ENCODE measurements at places on chromosomes 6 and 20.
A peak's percentile ranks its signal among the peaks of the same experiment; 100 is the strongest.

DNA sequence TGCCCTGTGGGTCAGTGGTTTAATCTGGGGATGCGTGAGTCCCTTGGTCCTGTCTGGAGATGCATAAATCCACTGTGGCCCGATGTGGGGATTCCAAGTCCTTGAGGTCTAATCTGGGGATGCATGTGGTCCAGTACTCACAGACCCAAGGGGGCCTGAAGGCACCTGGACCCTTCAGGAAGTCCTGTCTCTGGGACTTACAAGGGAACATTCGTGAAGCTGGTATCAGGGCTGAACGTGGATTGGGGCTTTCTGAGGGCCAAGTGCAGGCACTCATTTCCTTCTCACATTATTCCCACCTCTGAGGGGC lies 25.2 kb upstream of the GTSF1L start:
- no peak for DNase-seq

DNA sequence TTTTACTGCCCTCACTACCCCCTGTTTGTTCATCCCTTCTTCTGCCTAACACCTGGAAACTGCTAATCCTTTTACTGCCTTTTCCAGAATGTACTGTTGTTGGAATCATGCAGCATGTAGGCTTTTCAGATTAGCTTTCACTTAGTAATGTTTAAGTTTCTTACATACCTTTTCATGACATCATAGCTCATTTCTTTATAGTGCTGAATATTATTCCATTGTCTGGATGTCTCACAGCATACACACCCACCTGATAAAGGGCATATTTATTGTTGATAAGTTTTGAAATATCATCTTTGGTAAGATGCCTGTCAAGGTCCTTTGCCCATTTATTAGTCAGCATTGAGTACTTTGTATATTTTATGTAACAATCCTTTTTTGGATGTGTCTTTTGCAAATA lies 588.2 kb upstream of the NRSN1 start:
- no peak for DNase-seq

DNA sequence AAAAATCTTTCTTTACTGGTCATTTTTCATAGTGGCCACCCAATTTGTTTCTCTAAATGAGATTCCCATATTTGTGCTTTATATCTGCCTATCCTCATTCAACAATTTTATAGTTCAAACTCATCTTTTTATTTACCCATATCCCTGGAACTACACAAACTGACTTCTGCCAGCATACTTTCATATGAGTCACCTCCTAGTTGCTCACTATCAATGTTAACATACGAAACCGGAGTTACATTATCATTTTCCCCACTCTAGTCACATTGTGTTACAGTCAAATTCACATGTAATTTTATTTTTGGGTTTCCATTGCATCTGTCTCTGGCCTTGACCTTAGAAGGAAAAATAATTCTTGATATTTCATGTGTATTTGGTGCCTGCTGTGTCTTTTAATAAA lies 499.4 kb downstream of the MAFB start:
- no peak for DNase-seq

DNA sequence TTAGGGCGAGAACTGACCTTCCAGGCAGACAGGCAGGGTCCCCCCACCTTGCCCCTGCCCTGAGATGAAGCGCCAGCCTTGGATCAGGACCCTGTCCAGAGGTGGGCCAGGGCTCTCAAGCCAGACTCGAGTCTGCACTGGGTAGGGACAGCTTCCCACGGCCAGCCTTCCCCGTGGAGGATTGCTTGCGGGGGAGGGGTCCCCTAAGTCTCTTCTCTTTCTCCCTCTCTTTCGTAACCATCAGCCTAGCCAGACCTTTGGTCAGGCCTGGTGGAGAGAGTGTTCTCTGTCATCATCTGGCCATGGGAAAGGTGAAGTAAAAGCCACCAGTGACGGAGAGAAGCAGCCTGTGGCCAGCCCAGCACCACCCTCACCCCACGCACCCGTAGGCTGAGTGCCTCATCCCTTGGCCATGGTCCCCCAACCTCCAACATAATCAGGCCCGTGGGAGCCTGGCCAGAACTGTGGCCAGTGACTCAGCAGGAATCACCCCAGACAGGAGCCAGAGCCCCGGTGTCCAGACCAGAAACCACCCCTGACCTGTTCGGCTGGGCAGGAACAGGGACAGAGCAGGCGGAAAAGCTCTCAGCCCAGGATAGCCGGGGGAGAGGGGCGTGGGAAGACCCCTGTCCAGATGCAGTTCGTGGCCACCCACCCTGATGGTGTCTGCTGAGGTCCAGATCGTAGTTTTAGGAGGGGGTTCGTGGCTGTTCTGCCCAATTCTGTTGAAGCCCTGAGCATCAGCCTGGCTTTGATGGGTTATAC lies 47.1 kb downstream of the SNAI1 start:
- no peak for DNase-seq

- DNase-seq: no peak
Observed at GRCh38 chr6:138666636-138667035, 106.9 kb upstream of the CCDC28A start.

DNA sequence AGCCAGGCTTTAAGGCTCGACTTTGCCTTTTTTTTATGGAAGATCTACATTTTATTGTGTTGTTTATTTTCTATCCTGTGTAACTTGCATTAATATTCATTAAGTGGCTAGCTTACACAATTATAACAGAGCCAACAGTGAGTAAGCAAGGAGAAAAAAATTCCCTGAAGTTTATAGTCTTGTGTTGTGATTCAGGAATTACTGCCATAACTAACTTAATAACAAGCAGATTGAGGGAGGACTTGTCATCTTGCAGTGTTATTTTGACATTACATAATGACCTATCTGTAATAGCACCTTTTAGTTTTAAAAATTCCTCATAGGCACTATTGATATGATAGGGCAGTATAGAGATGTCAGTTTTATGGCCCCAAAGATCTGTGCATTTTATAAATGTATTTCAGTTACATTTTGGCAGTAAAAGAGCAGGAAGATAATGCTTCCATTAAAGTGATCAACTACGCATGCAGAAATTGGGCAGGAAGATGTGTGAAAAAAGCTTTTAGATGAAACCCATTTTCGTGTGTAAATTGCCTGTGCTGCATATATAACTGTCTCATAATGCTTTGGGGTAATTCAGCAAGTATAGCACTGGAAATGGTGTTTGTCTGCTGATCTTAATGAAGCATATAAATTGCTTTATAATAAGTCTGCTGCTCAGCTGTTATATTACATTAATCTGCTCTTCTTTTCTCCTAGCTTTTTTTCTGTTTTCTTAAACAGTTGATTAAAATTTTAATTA lies 123.0 kb downstream of the SMAP1 start:
- no peak for DNase-seq

DNA sequence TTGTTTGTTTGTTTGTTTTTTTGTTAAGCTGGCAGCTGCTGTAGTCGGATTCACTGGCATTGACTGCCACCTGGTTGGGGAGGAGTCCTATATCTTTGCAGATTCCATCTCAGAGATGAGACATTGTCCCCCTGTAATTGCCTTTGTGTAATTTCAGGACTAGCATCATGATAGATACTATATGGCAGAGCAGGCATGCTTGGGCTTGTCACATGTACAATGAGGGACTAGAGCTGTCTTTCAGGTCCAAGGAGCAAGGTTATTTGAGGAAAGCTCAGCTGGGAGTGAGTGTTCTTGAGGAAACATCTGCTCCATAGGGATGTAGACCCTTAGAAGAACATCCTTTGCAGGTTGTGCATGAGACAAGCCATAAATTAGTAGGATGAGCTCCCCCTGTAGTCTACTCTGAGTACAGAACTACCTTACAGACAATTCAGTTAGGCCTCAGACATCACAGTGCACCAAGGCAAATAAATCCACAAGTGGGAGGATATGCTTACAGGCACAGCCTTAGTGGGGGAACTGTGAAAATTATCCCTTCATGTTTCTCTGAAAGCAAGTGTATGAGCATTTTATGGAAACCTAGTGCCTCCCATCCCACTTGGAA lies 62.1 kb downstream of the BMP2 start:
- DNase-seq: no peak

GRCh38 chr20:2814587-2815051 lies at the start of gene C20orf141:
TSS of gene C20orf141 (plus strand) at chr20:2814987. CDS start at chr20:2815185, 198 bp downstream.
- DNase-seq: no peak

DNA sequence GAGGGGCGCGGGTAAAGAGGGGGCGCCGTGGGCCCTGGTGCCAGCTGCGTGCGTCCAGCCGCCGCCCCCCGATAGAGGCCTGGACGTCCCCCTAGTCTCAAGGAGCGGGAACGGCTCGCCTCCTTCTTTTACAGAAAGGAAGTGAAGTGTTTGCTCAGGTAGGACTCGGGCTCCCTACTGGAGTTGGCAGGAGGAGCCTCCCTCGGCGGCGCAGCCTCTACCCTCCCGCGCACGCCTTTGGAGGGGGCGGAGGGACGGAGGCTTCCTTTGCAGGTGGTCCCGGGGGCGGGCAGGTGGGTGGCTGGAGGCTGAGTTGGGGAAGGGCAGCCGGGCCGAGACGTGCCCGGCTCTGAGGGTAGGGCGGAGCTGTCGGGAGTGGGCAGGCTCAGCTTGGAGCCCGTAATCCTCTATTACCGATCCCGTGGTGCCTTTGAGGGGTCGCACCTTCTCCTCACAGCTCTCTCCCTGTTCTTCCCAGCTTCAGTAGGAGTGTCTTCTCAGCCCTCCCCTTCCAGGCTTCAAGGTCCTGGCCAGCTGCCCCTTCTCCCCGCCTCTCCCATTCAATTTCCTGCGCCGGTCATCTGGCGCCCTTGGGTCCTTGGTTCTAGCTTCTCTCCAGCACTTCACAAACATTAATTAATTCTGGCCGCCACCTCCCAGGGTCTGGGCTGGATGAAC lies 728 bp downstream of the ITPR3 start:
- DNase-seq: peak; percentile 52

- DNase-seq: no peak
Observed at GRCh38 chr6:41726876-41727275, 8.5 kb downstream of the TFEB start.

GRCh38 chr6:79646006-79646405 lies 14.9 kb downstream of the SH3BGRL2 start:
- DNase-seq: peak; percentile 10

DNA sequence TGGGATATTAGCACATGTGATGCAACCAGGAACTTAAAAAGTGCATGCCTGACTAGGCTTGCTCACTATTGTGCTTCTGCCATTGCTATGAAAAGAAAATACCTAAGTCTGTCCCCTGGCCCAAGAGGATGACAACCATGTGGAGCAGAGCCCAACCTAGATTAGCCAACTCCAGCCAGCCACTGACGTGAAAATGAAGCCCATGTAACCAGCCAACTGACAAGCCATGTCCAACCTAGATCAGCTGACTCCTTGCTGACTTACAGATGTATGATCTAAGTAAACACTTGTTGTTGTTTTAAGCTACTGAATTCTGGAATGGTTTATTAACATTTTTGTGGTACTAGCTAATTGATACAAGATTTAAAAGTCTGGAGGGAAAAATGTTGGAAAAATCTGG lies 47.5 kb downstream of the PIGU start:
- no peak for DNase-seq

GRCh38 chr6:159979136-159979874 lies 10.4 kb downstream of the IGF2R start:
- DNase-seq: peak; percentile 78

GRCh38 chr6:99838607-99839006 lies 155.4 kb downstream of the MCHR2 start:
- DNase-seq: no peak

GRCh38 chr20:6588296-6588695 lies 179.2 kb upstream of the BMP2 start:
- no peak for DNase-seq

DNA sequence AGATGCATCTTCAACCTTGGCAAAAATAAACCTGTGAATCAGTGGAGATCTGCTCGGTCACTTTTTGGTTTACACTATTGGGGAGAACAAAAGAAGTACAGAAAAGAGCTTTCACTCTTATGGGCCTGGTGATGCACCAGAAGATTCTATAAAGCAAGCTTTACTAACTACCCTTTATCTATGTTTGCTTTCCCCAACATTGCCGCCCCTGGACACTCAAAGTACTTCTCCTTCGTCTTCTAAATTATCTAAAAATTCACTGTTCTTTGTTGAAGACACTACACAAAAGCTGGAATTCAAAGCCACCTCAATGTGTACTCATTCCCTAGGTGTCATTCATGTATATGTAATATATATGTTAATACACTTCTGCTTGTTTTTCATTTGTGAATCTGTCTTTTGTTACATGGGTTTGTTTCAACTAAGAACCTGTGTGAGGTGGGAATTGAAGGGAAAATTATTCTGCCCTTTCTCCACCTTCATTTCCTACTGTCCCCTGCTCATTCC lies 97.9 kb upstream of the BTN3A2 start:
- DNase-seq: no peak

DNA sequence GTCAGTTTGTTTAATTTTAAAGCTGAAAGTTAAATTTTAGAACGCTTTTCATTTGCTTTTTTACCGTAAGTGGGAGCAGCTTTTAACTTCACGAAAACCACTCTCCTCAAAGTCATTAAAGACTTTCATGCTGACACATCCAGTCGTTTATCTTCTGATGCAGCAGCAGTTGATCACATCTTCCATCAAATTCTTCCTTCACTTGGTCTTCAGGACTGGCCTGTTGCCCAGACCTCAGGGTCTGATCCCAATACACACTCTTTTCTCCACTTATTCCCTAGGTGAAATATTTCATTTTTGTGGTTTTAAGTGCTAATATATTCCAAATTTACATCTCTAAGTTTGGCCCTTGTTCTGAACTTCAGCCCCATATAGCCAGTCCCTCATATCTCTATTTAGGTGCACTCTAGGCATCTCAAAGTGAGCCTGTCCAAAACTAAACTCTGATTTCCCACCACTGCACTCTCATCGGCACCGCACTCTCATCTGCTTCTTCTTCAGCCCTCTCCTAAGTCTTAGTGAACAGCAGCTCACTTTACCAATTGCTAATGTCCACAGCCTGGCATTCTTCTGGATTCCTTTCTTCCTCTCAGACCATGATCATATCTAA lies 20.4 kb downstream of the AFDN start:
- DNase-seq: no peak

DNA sequence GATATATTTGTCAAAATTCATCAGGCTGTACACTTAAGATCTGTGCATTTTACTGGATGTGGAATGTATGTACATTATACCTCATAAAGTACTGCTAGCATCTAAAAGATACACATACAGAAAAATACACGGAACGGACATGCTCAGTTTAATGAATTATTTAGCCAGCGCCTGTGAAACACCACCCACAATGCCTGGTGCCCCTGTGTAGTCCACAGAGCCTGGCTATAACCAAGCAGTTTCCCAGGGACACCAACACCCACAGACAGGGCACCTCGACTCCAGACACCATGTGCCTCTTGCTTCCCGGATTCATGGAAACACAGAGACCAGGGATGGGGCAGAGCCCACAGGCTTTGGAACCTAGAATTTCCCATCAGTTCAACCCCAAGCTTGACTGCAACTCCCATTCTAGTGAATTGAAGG lies 17.4 kb upstream of the ARMC12 start:
- DNase-seq: no peak

GRCh38 chr6:75502884-75503283 lies 9.3 kb upstream of the FILIP1 start:
- DNase-seq: no peak

- DNase-seq: peak; percentile 74
Observed at GRCh38 chr6:26554697-26555504, 16.7 kb downstream of the HMGN4 start.
